ENCODE measurements at places on chromosomes 13 and 19. TPM values are rescaled to one million over a fixed set of nuclear protein-coding genes. Genes with fewer than 3 reads are reported as not detected.

Gene SELENOV
- 0.78 TPM for total RNA-seq

Gene CPAMD8
- 40.9 TPM for total RNA-seq

Gene C2CD4C
- 7.8 TPM for total RNA-seq

DNA sequence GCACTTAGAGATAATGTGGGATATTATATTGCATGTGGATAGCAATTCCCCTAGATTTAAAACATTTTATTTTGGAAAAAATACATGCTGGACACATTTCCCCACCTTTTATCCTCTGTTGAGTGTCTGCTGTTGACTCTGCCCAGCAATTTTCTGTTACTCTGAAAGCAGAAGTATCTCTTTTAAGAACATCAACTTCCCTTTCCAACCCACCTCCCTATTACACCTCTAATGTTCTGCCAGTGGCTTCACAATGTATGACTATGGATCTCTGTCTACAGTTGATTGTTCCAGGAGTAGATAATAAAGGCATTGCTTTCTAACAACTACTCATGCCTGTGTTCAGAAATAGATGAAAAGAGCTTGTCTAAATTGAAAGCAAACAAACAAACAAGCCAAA is 754.8 kb upstream of the SLITRK6 start:
- DNase-seq = no peak
- H3K27me3 ChIP-seq = no peaks in the 10 kb centered on the region
- H3K4me3 ChIP-seq = no peak overlapping the region
- no peaks in the 10 kb centered on the region for H3K4me1 ChIP-seq

GRCh38 chr13:35704331-35704730 is 227.8 kb upstream of the MAB21L1 start:
- no peak for DNase-seq
- no peak overlapping the region for H3K27ac ChIP-seq
- no peaks in the 10 kb centered on the region for H3K36me3 ChIP-seq
- no peak overlapping the region for H3K4me3 ChIP-seq
- H3K27me3 ChIP-seq = no peaks in the 10 kb centered on the region

DNA sequence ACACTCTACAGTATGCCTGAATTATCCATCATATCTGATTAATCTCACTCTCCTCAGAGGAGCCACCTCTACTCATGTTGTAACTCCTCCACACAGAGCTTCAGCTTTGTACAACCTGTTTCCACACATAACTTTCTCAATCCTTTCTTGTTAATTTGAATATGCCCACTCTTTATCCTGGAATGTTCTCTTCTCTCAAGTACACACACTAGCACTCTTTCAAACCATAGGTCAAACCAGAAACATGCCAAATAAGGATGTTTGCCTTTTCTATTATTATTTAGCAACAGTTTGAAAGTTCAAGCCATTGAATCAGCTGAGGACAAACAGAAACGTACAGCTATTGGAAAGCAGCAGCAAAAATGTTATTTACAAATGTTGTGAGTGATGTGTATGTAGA is 110.3 kb downstream of the MIPEP start:
- H3K4me1 ChIP-seq = peaks cover 35% of the 10 kb centered on the region
- no peak overlapping the region for H3K4me3 ChIP-seq
- no peak for DNase-seq

All from mesothelial cell of epicardium (in vitro differentiated cells).